ENCODE measurements at places on chromosomes 16 and 17.
A peak's percentile ranks its signal among the peaks of the same experiment; 100 is the strongest.

- no peak for DNase-seq
Observed at GRCh38 chr16:49441366-49441780, 67.8 kb downstream of the C16orf78 start.

GRCh38 chr16:77963185-77964044 is 58.9 kb upstream of the CLEC3A start:
- DNase-seq, result no peak

- DNase-seq, result no peak
Observed at GRCh38 chr17:52524096-52524637, 365.7 kb upstream of the CA10 start.

DNA sequence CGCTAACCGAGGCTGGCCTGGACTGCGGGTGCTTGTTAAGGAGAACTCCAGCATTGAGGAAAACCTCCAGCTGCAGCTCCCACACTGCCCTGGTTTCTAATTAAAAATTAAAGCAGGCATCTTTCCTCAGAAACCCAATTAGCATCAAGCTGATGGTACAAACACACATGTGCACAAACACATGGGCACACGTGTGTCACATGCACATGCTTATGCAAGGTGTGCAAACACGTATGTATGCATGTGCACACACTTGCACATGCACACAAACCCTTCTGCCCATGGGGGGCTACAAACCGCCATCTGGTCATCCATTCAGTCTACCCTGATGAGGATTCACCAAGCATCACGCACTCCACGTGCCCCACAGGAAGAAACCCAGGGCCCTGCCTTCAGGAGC is 182.5 kb downstream of the ZNF423 start:
- DNase-seq, result no peak

DNA sequence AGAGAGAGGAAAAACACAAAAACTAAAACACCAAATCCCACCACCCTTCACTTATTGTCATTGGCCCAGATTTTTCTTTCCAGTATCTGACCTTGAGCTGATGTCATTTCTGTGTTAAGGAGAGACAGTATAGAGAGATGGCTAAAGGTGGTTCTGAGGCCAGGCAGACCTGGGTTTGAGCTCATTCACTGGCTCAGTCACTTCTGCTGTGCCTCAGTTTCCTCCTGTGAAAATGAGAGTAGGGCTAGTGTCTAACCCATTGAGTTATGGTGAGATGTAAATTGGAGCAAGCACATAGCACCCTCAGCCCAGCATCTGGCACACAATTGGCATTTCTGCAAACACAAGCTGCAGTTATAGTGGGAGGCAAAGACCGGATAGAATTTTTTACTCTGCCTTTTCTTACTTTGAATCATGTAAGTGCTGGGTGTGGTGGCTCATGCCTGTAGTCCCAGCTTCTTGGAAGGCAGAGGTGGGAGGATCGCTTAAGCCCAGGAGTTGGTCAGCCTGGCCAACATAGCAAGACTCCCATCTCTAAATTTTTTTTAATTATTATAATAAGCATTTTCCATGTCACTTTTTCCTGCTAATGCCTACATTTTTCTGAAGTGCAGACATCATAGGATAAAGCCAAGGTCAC is 6.4 kb upstream of the KIFC3 start:
- no peak for DNase-seq

DNA sequence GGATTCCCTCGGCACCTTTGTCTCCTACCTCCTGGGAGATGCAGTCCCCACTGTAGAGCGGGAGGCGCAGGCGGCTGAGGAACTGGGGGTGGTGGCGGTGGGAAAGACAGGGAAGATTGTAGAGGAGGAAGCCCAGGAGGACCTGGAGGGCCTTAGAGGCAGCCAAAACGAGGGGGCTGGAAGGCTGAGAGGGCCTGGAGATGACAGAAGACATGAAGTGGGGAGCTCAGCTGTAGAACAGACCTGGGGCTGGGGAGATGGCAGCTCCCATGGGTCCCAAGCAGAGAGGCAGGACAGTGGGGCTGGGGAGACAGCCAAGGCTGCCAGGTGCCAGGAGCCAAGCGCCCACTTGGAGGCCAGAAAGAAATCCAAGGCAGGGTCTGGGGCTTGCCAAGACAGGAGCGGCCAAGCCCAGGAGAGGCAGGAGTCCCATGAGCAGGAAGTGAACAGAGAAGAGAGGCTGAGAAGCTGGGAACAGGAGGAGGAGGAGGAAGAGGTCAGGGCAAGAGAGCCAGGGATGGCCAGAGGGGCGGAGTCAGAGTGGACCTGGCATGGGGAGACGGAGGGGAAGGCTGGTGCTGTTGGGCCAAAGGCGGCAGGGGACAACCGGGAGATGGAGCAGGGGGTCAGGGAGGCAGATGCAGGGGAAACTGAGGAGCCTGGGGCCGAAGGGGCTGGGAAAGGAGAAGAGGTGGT is 803 bp downstream of the APOBR start:
- DNase-seq, result no peak

GRCh38 chr16:5982979-5983378 is 885.4 kb upstream of the EEF2KMT start:
- no peak for DNase-seq

DNA sequence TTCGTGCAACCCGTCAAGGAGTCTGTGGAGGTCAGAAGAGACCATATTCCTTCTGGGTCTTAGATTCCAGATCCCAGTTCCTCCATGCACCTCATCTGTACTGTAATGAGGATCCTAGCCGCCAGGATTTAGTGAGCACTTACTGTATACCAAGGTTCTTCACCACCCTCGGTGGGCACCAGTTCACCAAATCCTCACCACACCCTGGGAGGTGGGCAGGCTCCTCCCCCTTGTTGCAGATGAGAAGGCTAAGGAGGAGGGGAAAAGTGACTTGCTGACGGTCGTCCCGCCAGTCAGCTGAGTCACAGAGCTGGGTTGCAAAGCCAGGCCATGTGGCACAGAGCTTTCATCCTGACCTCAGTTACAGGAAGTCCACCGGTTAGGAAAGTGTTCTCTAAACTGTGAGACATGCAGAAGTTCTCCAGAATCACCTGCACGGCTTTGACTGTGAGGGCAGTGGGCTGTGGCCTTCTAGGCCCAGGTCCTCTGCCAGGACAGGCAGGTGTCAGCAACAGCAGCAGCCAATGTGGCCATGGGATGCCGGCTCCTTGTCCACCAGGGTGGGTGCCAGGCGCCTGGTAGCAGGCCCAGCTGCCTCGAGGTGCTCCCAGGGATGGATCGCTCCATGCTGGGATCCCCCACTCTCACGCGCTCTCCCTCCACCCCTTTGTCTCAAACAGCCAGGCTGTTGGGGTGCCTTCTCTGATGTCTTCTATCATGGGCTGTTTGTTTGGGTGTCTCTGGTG is 240.3 kb upstream of the GSE1 start:
- DNase-seq, result peak; percentile 89

- peak; percentile 73 for DNase-seq
Observed at GRCh38 chr16:79372503-79373184, 227.9 kb downstream of the MAF start.

- no peak for DNase-seq
Observed at GRCh38 chr16:8530752-8531384, 59.4 kb downstream of the TMEM114 start.

DNA sequence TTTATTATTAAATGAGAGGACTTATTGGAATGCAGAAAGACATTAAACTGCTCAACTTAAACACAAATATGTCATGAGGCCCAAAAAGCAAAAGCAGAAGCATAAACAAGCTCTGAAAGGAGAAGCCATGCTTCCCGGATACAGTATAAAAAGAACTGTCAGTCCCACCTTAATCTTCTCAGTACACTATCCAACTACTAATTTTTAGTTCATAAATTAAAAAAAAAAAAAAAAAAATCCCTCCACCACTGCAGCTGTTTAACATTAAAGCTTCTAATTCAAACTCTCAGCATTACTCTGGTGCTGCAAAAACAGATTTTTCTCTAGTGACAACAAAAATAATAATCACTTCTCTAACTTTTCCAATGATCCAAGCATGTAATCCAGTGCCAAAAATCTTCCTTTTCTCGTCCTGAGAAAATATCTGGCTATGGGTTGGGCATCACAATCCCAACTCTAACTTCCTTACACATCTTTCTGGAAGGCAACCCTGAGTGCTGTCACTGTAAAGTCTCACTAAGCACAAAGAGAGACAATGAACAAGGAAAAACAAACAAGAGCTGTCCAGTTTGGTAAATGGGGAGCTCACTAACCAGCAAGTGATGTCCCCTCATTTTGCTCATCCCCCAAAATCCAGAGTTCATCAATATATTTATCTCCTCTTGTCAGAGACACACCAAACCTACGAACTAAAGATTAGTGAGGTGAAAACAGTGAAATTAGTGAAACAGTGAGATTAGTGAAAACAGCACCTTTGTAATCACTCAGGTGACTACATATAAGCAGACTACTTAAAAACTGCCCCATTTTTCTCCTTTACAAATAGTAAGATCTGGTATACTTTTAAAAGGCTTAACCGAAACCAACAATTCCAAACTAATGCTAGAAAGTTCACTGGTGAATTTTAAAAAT is 5.5 kb downstream of the USP32 start:
- DNase-seq, result peak; percentile 6

GRCh38 chr16:6377956-6378355 is 954.7 kb upstream of the RBFOX1 start:
- DNase-seq, result no peak

- no peak for DNase-seq
Observed at GRCh38 chr17:73470316-73470826, 158.6 kb upstream of the CDC42EP4 start.

- peak; percentile 84 for DNase-seq
Observed at GRCh38 chr17:40560592-40561293, 4.5 kb downstream of the CCR7 start.

GRCh38 chr16:70419384-70420327 is 19.2 kb downstream of the ST3GAL2 start:
- DNase-seq, result no peak

GRCh38 chr16:72246423-72246822 is 74.5 kb upstream of the PMFBP1 start:
- DNase-seq, result no peak

DNA sequence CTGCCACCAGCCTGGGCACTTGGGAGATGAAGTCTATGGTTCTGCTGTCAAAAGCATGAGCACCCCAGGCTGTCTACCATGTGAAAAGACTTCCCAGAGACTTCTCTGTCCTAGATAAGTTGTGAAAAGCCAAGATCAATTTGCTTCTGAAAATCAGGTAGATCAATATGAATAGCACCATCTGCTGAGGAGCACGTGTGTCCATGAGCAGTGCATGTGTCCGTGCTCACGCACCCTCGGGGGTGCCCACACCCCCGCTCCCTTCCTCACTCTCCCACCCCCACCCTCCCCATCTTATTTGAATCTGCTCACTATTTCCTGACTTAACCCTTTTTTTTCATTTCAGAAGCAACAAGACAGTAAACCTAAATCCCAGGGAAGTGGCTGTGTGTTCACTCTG is 238.3 kb upstream of the SDK2 start:
- no peak for DNase-seq

GRCh38 chr16:73739049-73739769 is 557.4 kb upstream of the PSMD7 start:
- no peak for DNase-seq

GRCh38 chr16:85660843-85661739 is 27.7 kb downstream of the GINS2 start:
- no peak for DNase-seq

DNA sequence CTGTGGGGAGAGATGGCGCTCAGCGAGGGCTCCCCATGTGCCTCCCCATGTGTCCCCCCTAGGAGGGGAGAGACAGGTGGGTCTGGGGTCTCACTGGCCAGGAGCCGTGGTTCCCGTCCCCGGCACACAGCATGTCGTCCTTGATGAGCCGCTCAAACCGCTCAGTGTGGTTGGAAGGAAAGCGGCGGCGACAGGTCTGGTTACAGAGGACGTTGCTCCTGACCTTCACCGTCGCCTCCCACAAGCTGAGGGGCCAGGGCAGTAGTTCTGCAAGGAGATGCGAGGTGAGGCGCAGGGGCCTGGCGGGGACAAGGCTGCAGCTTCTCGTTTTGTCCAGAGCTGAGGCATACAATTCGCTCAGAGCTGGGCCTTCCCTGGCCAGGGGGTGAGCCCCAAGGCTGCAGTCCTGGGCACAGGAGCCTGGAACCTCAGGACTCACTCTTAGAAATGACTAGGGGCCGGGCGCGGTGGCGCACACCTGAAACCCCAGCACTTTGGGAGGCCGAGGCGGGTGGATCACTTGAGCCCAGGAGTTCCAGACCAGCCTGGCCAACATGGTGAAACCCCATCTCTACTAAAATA is 22.8 kb upstream of the UBE2I start:
- DNase-seq, result no peak

DNA sequence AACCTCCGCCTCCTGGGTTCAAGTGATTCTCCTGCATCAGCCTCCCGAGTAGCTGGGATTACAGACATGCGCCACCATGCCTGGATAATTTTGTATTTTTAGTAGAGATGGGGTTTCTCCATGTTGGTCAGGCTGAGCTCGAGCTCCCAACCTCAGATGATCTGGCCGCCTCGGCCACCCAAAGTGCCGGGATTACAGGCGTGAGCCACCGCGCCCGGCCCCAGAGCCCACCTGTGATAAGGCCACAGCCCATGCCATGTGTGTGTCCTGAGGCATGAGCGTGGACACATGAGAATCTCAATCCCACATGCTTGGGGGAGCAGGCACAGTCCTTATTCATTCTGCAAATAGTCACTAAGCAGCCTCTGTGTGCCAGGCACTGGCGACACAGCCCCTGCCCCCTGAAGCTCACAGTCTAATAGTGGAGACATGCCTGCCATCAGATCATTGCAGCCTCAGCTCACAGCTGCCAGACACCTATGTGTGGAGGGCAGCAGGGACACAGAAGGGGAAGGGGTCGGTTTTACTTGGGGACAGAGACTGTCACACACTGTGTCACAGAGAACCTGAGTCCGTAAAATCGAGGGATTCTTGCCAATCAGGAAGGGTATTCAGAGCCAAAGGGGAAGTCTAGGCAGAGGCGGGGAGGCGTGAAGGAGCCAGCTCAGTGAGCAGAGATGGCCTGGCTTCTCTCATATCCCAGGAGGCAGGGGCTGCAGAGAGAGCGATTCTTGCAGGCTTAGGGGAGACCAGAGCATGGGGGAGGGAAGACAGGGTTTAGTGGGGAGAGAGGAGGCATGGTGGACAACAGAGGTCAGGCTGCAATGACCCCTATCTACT is 9.4 kb upstream of the ABCC3 start:
- no peak for DNase-seq

DNA sequence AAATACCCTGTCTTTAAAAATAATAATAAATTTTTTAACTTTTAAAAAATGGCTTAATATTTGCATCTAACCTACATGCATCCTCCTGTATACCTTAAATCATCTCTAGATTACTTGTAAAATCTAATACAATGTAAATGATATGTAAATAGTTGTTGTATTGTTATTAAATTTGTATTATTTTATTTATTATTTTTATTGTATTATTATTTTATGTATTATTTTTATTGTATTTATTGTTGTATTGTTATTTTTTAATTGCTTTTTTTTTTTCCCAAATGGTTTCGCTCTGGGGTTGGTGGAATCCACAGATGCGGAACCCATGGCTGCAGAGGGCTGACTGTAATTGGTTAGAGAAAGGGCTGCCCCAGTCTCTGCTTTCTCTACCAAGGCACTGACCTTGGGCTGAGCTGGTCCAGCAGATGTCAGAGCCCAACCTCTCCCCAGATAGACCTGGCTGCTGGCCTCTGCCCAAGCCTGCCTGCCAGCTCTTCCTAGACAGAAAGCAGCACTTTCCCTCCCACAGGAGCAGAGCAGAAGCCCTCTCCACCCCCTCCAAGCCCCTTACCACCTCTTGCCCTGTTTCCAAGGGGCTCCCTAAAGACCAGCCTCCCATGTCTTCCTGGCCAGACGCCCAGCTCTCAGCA is 183.8 kb downstream of the GSG1L start:
- DNase-seq, result no peak
